AG08396 (cell line): ENCODE measurements at places on chromosomes 1 and 21.

DNA sequence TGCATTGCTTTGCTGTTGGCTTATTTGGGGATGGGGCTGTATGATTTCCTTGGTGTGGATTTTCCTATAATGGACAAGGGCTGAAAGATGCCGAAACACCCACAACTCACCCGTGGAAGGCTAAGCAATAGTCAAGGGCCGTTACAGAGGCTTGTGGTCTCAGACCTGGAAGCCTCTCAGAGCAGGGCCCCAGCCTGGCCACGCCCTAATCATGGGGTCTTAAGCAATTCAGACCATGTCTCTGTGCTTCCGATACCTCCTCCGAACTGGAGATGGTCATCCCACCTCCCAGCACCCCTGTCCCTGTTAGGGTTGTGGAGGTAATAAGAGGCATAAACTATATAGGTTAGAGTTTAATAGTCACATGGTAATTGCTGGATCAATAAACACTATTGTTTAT is 3.4 kb downstream of the ABCG1 start:
- DNase-seq, result no peak

- peak; percentile 15 for DNase-seq
Observed at GRCh38 chr21:15060543-15061175, 4.1 kb downstream of the NRIP1 start.

DNA sequence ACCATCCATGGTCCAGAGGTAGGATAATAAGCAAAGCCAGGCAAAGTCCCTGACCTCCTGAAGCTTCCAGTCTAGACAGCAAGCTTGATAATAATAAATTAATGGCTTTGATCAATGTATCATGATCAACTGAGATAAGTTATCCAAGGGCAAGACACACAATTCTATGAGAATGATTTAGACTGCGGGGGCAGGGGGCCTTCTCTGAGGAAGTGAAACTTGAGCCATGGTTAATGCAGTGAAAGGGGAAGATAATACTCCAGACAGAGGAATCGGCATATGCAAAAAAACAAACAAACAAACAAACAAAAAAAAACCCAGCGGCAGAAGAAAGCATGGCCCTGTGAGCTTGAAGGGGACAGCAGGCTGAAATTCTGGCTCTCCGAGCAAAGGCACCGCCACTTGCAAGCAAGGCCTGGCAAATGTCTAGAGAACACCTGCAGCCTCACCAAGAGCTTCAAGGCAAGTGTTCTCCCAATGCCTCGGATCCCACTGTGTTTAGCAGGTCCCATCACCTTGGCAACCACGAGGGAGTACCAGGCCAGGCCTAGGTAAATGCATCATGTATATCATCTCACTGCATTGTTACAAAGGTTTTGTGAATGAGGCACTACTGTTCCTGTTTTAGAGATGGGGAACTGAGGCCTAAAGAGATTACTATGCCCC is 24.9 kb downstream of the CSMD2 start:
- DNase-seq, result no peak

DNA sequence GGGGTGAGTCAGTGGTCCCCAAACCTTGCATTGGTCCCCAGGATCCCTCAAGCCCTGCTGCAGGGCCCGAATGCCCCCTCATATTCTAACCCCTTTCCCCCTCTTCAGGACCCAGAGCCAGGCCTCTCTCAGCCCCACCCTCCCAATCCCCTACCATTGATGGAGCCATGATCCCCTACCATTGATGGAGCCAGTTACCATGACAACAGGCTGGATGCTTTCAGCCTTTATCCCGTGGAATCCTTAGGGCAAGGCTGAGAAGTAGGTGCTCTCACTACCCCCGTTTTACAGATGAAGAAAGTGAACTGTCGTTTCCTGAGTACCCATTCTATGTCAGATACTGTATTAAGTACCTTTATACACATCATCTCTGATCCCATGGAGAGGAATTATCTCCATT is 70.8 kb downstream of the EPHB2 start:
- no peak for DNase-seq

DNA sequence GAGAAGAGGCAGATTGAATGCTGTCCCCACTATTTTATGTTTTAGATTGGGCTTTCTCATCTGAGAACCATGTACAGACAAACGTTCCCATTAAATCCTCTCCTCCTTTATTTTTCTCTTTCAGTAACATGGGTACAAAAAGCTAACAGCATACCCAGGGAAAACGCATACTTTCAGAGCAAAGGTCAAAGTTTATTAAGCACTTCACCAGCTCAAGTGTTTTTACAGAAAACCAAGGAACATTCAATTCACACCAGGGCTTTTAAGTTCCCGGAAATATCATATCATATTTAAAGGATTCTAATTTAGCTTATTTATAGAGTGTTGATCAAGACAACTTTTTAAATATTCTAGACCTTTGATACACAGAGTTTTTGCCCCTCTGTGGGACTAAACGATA is 271.5 kb upstream of the C1orf87 start:
- no peak for DNase-seq

- DNase-seq, result no peak
Observed at GRCh38 chr1:93703643-93704042, 22.0 kb upstream of the BCAR3 start.

GRCh38 chr1:82177192-82177591 is 376.5 kb downstream of the ADGRL2 start:
- no peak for DNase-seq

- DNase-seq, result no peak
Observed at GRCh38 chr1:175172503-175172902, 20.1 kb downstream of the KIAA0040 start.

- DNase-seq, result no peak
Observed at GRCh38 chr1:234295068-234295467, 78.2 kb upstream of the COA6 start.

GRCh38 chr21:17668479-17669140 is 55.9 kb upstream of the BTG3 start:
- DNase-seq, result no peak

DNA sequence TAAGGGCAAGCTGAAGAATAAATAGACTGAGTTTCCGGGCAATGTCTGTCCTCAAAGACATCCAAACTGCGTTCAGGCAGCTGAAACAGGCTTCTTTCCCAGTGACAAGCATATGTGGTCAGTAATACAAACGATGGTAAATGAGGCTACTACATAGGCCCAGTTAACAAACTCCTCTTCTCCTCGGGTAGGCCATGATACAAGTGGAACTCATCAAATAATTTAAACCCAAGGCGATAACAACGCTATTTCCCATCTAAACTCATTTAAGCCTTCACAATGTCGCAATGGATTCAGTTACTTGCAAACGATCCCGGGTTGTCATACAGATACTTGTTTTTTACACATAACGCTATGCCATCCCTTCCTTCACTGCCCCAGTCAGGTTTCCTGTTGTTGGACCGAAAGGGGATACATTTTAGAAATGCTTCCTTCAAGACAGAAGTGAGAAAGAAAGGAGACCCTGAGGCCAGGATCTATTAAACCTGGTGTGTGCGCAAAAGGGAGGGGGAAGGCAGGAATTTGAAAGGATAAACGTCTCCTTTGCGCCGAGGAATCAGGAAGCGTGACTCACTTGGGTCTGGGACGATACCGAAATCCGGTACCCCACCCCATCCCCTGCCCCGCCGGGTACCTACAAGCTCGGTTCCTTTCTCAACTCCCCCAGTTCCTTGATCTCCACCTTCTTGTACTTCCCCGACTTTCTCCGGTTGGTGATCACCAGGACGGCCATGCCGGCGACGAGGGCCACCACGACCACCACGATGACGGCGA is 1.3 kb downstream of the TACSTD2 start:
- no peak for DNase-seq

DNA sequence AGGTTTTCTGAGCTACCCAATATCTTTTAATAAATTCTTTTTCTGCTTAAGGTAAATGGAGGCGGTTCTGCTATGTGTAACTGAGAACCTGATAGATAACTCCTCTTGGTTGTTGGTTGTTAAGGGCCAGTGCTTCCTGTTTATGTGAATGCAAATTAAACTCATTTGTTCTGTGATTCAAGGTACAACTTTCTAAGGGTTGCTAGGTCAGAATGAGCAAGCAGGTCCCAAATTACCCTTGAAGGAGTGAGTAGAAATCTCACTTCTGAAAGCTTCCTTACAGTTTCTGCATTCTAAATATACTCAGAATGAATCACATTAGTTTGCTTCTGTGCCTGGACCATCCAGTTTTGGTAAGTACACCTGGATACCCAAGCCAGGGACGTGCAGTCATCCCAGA is 15.5 kb upstream of the FAM78B start:
- DNase-seq, result no peak

GRCh38 chr1:152141971-152142584 is 16.9 kb downstream of the RPTN start:
- peak; percentile 54 for DNase-seq

- no peak for DNase-seq
Observed at GRCh38 chr1:77065693-77066342, 153.4 kb downstream of the PIGK start.

DNA sequence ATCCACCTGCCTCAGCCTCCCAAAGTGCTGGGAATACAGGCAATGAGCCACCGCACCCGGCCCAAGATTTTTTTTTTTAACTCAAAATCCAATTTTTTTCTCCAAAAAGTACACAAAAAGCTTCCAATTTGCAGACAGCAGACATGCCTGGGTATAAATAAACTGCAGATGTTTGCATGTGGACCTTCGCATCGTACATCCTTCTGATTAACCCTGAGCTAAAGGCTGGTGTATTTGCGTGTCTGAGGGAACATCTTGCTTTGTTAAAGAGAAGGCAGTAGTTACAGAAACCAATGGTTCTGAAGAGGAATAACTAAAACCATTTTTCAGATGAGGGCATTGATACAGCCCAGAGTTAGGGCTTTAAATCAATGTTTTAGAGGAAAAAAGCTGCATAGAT is 12.7 kb downstream of the BCAR3 start:
- DNase-seq, result no peak

- DNase-seq, result no peak
Observed at GRCh38 chr1:38046333-38046883, at the start of gene POU3F1. POU3F1 (minus strand) TSS chr1:38046793; CDS start chr1:38046743, 50 bp downstream.

DNA sequence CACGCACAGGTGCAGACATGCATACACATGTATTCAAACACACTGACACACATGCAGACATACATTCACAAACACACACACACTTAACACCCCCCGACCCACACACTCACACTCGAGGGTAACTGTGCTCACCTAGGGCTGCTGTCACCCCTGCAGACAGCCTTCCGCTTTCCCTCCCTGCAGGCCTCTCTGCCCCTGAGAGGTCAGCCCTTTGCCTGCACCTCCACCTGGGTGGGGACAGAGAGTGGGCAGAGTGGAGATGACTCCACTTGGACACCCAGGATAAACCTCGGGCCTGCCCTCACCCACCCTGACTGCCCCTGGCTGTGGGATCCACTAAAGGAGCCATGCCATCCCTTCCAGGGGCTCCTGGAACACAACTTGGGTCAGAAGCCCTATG is 264.3 kb downstream of the PTPRU start:
- no peak for DNase-seq

GRCh38 chr1:155007251-155007828 is 4.7 kb downstream of the ZBTB7B start:
- no peak for DNase-seq

DNA sequence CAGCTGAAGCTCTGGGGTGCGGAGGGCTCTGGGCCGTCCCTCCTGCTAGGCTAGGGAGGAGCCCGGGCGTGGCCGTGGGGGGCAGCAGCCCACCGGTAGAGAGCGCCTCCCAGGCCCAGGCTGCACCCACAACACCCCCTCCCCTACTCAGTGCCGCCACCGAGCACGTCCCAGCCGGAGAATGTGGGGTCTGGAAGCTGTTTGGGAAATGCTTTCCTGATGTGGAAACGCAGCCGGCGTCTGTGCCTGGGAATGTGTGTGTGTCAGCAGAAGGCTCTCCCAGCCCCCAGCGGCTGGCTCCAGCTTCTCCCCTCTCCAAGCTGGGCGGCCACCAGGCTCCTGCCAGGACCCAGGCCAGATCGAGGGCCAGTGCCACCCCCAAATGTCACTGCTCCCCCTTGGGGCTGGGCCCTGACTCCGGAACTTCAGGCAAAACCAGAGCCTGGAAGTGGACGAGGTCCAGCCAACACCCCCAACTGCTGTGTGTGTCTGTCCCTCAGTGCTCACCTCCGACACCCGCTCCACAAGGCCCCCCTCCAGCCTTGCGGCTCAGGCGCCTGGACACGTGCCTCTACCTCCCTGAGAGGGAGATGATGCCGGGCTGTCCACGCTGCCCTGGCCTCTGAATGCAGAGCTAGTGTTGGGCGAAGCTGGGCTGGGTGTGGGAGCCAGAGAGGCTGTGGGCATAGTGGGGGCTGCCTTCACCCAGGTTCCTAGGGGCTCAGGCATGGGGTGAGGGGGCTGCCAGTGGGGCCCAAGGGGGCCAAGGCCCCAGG is 74.7 kb downstream of the MEGF6 start:
- no peak for DNase-seq

DNA sequence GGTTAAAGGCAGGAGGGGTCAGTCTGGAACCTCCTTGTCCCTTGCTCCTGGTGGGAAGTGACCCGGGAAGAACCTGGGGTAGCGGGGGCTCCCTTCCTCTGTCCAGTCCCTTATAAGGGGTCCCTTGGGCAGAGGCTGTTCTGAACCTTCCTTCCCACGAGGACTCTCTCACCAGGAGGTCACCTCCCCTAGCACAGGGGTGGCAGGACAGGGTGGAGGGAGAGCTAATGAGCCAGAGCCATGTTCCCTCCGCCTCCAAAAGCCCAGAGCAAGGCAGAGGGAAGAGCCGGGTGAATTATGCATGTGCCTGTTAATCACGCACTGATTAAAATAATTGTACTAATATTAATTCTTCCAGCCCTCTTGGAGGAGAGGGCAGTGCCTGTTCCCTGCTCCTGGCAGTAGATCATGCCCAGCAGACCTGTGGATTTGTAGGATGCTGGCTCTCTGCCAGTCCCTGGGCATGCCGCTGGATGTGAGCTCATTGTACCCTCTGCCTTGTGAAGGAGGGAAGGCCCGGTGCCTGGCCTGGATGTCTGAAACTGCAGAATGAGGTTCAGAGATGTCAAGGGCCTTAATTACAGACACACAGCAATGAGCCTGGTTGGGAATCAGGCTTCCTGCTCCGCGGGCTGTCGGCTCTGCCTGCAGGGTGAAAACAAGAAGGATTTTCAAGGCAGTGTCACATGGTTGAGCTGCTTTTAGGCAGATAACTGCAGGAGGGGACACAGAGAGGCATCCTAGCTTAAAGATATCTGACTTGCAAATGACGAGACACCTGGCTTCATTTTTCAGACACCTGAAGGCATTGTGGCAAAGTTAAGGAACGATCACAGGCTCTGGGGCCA is 68.2 kb downstream of the IGSF21 start:
- no peak for DNase-seq

GRCh38 chr1:25653558-25653957 is 37.0 kb downstream of the MAN1C1 start:
- no peak for DNase-seq

DNA sequence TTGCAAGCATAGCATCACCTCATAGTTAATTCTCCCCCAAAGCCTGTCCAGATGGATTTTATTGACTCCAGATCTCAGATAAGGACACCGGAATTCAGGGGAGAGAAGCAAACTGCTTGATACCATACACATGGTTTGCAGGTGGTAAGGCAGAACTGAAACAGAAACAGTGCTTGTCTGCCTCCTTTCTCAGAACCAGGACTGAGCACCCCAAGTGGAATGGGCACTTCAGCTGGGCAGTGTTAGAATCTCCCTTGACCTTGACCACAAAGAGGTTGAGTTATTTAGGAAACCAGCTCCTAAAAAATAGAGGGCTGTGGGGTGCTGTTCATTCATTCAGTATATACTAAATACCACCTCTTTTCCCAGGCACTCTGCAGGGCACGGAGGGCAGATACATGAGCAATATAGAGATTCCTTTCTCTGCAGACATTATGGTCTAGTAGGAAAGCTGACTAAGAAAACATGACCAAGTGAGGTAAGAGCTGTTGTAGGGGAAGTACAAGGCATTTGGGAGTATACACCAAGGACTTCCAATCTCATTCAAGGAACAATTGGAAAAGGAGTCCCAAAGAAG is 185.2 kb downstream of the C1orf94 start:
- DNase-seq, result no peak
